Aorta (tissue), 5 donors: ENCODE measurements at places on chromosomes 2 and 18. TPM values are rescaled to one million over a fixed set of nuclear protein-coding genes. Genes with fewer than 3 reads are reported as not detected.

Gene UPP2
- total RNA-seq: not detected

Gene GALNT5
- 3.2 TPM for total RNA-seq

Gene STARD6
- total RNA-seq: not detected

DNA sequence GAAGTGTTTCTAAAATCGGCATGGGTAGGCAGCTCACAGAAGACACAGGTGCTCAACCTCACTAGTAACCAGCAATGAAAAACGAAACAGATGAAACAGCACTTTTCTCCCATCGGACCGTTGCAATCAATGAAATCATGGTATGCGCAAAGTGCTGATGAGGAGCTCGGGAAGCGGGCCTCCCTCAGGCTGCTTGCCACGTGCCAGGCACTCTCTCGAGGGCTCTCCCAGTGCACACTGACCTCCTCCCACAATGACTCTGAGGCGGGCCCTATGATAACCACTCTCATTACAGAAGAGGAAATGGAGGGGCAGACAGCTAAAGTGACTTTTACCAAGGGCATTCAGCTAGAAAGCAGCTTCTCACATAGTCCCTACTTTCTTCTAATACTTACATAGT, 3.8 kb upstream of the ANKRD23 start:
- no peaks in the 10 kb centered on the region for H3K4me1 ChIP-seq
- no peak for DNase-seq
- H3K27ac ChIP-seq: no peak overlapping the region
- no peak overlapping the region for H3K4me3 ChIP-seq
- H3K27me3 ChIP-seq: no peaks in the 10 kb centered on the region

Gene PTCD3
- 59.6 TPM for total RNA-seq

Gene IRS1
- total RNA-seq: 16.6 TPM

DNA sequence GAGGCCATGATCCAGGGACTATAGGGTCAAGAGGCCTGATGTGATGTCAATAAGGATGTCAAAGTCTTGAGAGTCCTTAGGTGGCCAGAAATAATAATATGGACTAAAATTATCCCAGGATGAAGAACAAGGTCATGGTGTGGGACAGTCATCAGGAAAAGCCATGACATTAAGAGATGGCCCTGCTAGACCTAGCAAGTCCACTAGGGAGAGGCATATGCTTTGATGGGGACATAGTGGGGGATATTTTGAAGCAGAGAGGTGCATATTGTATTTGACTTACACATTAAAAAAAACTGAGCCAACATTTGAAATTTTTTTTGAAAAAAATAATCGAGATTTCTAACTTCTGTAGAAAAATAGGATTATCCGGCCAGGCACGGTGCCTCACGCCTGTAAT, 53.3 kb upstream of the CXCR4 start:
- H3K27ac ChIP-seq: no peak overlapping the region
- H3K36me3 ChIP-seq: no peaks in the 10 kb centered on the region
- H3K4me1 ChIP-seq: no peaks in the 10 kb centered on the region
- no peak for DNase-seq

Gene TLX2
- not detected for total RNA-seq

GRCh38 chr2:60290509-60290908, 262.9 kb downstream of the BCL11A start:
- H3K27me3 ChIP-seq: no peaks in the 10 kb centered on the region
- no peak overlapping the region for H3K4me3 ChIP-seq

- no peaks in the 10 kb centered on the region for H3K27me3 ChIP-seq
- H3K4me1 ChIP-seq: no peaks in the 10 kb centered on the region
- H3K27ac ChIP-seq: no peak overlapping the region
- H3K36me3 ChIP-seq: no peaks in the 10 kb centered on the region
- DNase-seq: no peak
- no peak overlapping the region for H3K4me3 ChIP-seq
Observed at GRCh38 chr2:191783416-191783815, 63.5 kb downstream of the CAVIN2 start.
